ENCODE measurements at places on chromosomes 13 and 19.

GRCh38 chr13:76677043-76677442 lies 209.2 kb downstream of the KCTD12 start:
- H3K36me3 ChIP-seq, result no peaks in the 10 kb centered on the region
- H3K27ac ChIP-seq, result no peak overlapping the region
- no peak for DNase-seq
- no peaks in the 10 kb centered on the region for H3K4me1 ChIP-seq
- no peak overlapping the region for H3K4me3 ChIP-seq
- H3K27me3 ChIP-seq, result no peaks in the 10 kb centered on the region

DNA sequence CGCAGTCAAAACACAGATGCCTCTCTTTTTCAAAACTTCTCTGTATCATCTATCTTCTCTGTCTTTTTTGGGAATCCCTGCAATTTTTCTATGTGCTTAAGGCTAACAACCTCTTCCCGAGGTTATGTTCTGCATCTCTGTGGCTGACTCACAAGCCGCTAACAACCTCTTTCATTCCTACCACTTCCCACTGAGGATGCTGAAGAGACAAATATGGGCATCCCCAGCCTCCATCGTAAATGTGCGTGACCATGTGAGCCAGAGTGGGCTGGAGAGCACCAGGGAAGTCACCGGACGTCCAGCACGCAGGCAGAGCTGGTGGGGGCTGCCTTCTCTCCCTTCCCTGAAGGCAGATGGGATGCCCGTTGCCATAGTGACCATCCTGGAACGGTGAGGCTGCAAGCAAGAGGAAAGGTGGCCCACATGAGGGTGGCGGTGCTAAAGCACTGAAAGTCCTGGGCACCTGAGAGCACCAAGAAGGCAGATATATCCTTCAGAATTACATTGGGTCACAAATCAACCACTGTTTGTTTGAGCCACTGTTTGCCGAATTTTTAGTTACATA lies 122.8 kb downstream of the SHISA2 start:
- H3K36me3 ChIP-seq, result no peaks in the 10 kb centered on the region
- H3K4me1 ChIP-seq, result peaks cover 6% of the 10 kb centered on the region
- H3K27me3 ChIP-seq, result no peaks in the 10 kb centered on the region
- H3K4me3 ChIP-seq, result no peak overlapping the region
- DNase-seq, result no peak
- H3K27ac ChIP-seq, result no peak overlapping the region

DNA sequence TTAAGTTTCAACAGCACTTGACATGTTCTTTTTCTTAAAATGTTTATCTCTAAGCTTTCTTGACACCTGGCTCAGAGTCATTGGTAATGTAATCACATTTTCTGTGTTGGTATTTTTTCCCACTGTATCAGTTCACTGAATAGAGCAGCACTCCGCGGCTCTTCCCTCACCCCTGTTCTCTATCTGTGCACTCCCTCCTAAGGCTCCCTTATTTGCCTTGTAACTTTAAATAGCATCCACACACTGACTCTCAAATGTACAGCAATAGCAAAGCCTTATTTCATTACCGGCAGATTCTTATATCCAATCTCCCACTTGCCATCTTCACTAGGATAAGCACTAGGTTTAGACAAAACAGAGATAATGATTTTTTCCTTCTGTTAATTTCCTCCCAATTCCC lies 935.5 kb upstream of the SLC10A2 start:
- no peak for DNase-seq
- H3K27ac ChIP-seq, result no peak overlapping the region
- H3K36me3 ChIP-seq, result no peaks in the 10 kb centered on the region
- no peaks in the 10 kb centered on the region for H3K4me1 ChIP-seq

- H3K27me3 ChIP-seq, result no peaks in the 10 kb centered on the region
- peaks cover 37% of the 10 kb centered on the region for H3K4me1 ChIP-seq
- no peak overlapping the region for H3K4me3 ChIP-seq
- H3K27ac ChIP-seq, result no peak overlapping the region
- no peak for DNase-seq
These were observed 80.5 kb downstream of the GADD45B start for GRCh38 chr19:2556221-2557092.

- H3K27me3 ChIP-seq, result no peaks in the 10 kb centered on the region
- H3K4me3 ChIP-seq, result no peak overlapping the region
- no peak for DNase-seq
- no peaks in the 10 kb centered on the region for H3K36me3 ChIP-seq
These were observed 513.9 kb downstream of the DCT start for GRCh38 chr13:93965587-93965986.

- peak overlapping the region; percentile 12 for H3K27ac ChIP-seq
- H3K4me3 ChIP-seq, result no peak overlapping the region
- peaks cover 10% of the 10 kb centered on the region for H3K4me1 ChIP-seq
- DNase-seq, result peak; percentile 88
These were observed 6.8 kb upstream of the CARM1 start for GRCh38 chr19:10864538-10864899.

DNA sequence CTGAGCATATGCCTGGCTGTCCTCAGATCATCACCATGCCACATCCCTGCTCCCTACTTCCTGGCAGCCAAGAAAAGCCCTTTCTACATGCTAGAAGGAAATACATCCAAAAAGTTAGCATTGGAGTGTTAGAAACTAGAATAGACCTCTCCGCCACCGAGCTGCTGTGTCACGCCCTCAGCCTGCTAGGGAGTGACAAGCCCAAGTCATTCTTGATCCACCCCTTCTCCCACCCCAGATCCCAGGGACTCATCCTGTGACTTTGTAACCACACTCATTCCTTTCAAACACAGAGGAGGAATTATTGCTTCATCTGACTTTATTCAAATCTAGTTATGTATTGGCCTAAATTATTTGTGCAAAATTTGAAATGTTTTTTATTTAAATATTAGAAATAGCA lies 45.3 kb downstream of the POLR1D start:
- H3K4me1 ChIP-seq, result no peaks in the 10 kb centered on the region
- no peak overlapping the region for H3K27ac ChIP-seq
- DNase-seq, result no peak
- H3K36me3 ChIP-seq, result peaks cover 10% of the 10 kb centered on the region
- no peaks in the 10 kb centered on the region for H3K27me3 ChIP-seq

GRCh38 chr13:73721571-73721970 lies 412.6 kb downstream of the KLF12 start:
- H3K36me3 ChIP-seq, result peaks cover 19% of the 10 kb centered on the region
- peaks cover 31% of the 10 kb centered on the region for H3K4me1 ChIP-seq

GRCh38 chr13:58953638-58954037 lies 1210.1 kb downstream of the DIAPH3 start:
- H3K36me3 ChIP-seq, result no peaks in the 10 kb centered on the region
- DNase-seq, result peak; percentile 16
- no peak overlapping the region for H3K4me3 ChIP-seq
- H3K27ac ChIP-seq, result no peak overlapping the region
- H3K27me3 ChIP-seq, result no peaks in the 10 kb centered on the region

GRCh38 chr13:51793570-51794271 lies 10.2 kb downstream of the DHRS12 start:
- no peak overlapping the region for H3K27ac ChIP-seq
- H3K27me3 ChIP-seq, result no peaks in the 10 kb centered on the region
- H3K36me3 ChIP-seq, result no peaks in the 10 kb centered on the region
- DNase-seq, result no peak
- no peak overlapping the region for H3K4me3 ChIP-seq
- no peaks in the 10 kb centered on the region for H3K4me1 ChIP-seq

GRCh38 chr13:29892151-29892550 lies 41.7 kb upstream of the UBL3 start:
- H3K27ac ChIP-seq, result no peak overlapping the region
- no peaks in the 10 kb centered on the region for H3K4me1 ChIP-seq
- no peaks in the 10 kb centered on the region for H3K36me3 ChIP-seq
- no peak for DNase-seq
- no peak overlapping the region for H3K4me3 ChIP-seq
- peaks cover 18% of the 10 kb centered on the region for H3K27me3 ChIP-seq

DNA sequence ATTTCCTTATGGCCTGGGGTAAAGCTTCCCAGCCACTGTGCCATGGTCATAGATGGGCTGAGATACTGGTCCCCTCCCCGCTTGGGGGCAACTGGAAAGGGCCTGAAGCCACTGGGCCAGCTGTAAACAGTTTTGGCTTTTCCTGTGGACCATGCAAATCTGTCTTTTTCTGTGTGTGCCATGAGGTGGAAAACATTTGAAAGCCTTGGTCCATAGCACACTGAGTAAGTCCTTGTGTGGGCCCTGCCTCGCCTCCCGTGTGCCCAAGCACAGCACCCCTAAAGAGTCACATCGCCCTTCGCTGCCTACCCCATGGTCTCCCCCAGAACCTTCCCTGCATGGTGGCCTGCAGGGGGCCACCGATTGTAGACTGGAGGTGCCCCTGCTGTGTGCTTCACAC lies 52.3 kb upstream of the GPR183 start:
- no peak overlapping the region for H3K27ac ChIP-seq
- H3K4me1 ChIP-seq, result peaks cover 26% of the 10 kb centered on the region
- no peak for DNase-seq
- peaks cover 67% of the 10 kb centered on the region for H3K36me3 ChIP-seq
- no peaks in the 10 kb centered on the region for H3K27me3 ChIP-seq
- H3K4me3 ChIP-seq, result no peak overlapping the region

GRCh38 chr13:32309312-32310133 lies 5.6 kb downstream of the ZAR1L start:
- peaks cover 15% of the 10 kb centered on the region for H3K4me1 ChIP-seq
- 0 out of 2 replicates have a peak overlapping the region, but pooled peaks have one; percentile 39 for H3K27ac ChIP-seq
- H3K36me3 ChIP-seq, result no peaks in the 10 kb centered on the region
- H3K4me3 ChIP-seq, result no peak overlapping the region
- H3K27me3 ChIP-seq, result no peaks in the 10 kb centered on the region
- DNase-seq, result no peak

DNA sequence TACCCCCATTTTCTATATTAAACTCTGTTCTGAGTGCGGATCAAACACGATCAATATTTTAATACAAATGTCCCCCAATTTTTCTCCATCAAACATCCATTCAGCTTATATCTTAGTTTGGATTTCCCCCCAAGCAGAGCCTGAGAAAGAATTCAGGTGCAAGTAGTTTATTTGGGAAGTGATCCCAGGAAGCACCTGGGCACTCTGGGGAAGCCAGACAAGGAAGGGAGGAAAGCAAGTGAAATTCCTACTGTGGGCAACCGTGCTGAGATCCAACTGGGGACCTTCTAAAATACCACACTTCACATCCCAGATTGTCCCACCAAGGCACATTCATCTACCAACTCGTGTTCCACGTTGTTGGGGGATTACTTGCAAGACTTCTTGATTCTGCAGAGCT lies 323.4 kb upstream of the NBEA start:
- no peak for DNase-seq
- H3K27me3 ChIP-seq, result no peaks in the 10 kb centered on the region
- no peaks in the 10 kb centered on the region for H3K36me3 ChIP-seq
- H3K4me3 ChIP-seq, result no peak overlapping the region
- H3K27ac ChIP-seq, result no peak overlapping the region

DNA sequence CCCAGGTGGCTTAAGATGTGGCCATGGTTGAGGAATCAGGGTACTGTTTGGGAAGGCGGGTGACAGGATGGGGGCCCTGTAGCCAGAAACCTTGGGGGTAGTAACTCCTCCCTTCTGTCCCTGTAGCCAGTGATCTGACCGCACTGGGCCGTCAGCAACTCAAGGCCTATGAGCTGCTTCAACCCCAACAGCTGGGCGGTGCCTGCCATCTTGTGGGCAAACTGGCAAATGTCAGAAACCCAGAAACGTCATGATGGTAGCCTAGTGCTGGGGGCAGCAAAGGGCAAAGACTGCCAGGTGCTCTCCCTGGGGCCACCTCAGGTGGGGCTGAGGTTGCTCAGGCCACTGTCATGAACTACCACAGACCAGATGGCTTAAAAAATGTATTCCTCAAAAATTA lies 3.5 kb downstream of the COPE start:
- H3K27ac ChIP-seq, result no peak overlapping the region
- no peaks in the 10 kb centered on the region for H3K27me3 ChIP-seq
- H3K36me3 ChIP-seq, result peaks cover 39% of the 10 kb centered on the region
- peaks cover 34% of the 10 kb centered on the region for H3K4me1 ChIP-seq
- H3K4me3 ChIP-seq, result no peak overlapping the region

GRCh38 chr19:48746738-48747575 lies at the start of gene IZUMO1:
Gene IZUMO1, minus strand, starts transcription at chr19:48746909. Its CDS starts 1,050 bp downstream, at chr19:48745859.
- H3K27me3 ChIP-seq, result peaks cover 2% of the 10 kb centered on the region
- no peak within 1 kb of the TSS for H3K27ac ChIP-seq
- DNase-seq, result no peak
- H3K4me1 ChIP-seq, result peaks cover 12% of the 10 kb centered on the region
- no peaks in the 10 kb centered on the region for H3K36me3 ChIP-seq
- no peak within 1 kb of the TSS for H3K4me3 ChIP-seq

GRCh38 chr13:32791545-32792172 lies 205.4 kb downstream of the PDS5B start:
- H3K36me3 ChIP-seq, result no peaks in the 10 kb centered on the region
- no peak overlapping the region for H3K4me3 ChIP-seq
- no peaks in the 10 kb centered on the region for H3K27me3 ChIP-seq
- H3K4me1 ChIP-seq, result peaks cover 30% of the 10 kb centered on the region
- peak overlapping the region; percentile 64 for H3K27ac ChIP-seq

DNA sequence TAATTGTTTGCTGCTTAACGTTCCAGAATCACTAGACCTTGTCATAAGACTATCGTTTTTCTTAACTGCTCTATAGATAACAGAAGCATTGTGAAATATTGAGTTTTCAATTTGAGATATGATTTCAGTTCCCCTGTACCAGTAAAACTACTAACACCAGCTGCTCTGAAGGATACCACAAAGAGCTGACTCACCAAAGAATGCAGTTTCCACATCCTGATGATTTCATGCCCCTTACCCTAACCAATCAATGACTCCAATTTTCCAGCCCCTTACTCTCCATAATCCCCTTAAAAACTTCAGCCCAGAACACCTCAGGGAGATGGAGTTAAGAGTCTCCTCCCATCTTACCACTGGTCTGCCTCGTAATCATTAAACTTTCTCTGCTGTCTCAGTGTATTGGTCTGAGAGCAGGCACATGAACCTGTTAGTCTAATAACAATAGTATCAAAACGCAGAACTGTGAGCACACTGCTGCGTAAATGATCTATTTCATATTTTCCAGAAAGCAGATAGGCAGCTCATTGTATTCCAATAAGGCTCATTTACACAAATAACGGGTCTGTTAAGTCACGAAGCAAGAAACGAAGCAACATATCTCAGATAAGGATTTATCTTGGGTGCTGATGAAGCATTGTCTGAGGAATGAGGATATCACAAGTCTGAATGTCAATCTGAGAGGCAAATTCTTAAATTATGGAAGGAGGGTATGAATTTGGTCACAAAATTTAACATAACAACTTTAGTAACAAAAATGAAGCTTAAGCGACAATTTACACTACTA lies 14.1 kb upstream of the CCNA1 start:
- H3K36me3 ChIP-seq, result no peaks in the 10 kb centered on the region
- peak overlapping the region; percentile 63 for H3K27ac ChIP-seq
- DNase-seq, result peak; percentile 28
- no peaks in the 10 kb centered on the region for H3K27me3 ChIP-seq
- H3K4me1 ChIP-seq, result peaks cover 42% of the 10 kb centered on the region

- H3K4me3 ChIP-seq, result no peak overlapping the region
- no peaks in the 10 kb centered on the region for H3K36me3 ChIP-seq
- DNase-seq, result no peak
- no peaks in the 10 kb centered on the region for H3K4me1 ChIP-seq
- H3K27me3 ChIP-seq, result peaks cover 3% of the 10 kb centered on the region
- no peak overlapping the region for H3K27ac ChIP-seq
These were observed 22.1 kb downstream of the LATS2 start for GRCh38 chr13:21039097-21039800.

GRCh38 chr19:15456871-15457700 lies 7.3 kb downstream of the RASAL3 start:
- no peak overlapping the region for H3K4me3 ChIP-seq
- H3K27me3 ChIP-seq, result no peaks in the 10 kb centered on the region
- no peak for DNase-seq
- H3K27ac ChIP-seq, result no peak overlapping the region
- H3K36me3 ChIP-seq, result peaks cover 81% of the 10 kb centered on the region

Measured in DND-41 (cell line).